ENCODE measurements at places on chromosomes 4 and X.

- DNase-seq = no peak
These were observed 368.1 kb downstream of the UNC5C start for GRCh38 chr4:95180531-95181242.

GRCh38 chr4:118281611-118282442 lies 71.0 kb downstream of the PRSS12 start:
- DNase-seq = no peak

DNA sequence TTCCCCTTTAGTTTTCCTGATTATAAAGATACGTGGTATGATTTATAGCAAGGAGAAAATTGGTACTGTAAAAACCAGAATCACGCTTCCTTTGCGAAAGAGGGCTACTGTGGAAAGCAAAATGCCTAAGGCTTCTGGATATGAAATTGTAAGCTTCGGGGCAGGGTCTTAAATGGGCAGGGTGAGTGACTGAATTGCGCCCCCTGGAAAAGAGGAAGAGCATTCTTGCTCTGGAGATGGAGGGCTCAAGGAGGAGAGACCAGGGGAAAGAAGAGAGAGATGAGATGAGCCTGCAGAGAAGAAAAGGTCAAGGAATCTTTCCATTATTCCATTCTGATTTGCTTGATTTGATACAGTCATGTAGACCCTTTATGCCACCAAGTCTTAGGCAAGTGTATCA lies 13.1 kb upstream of the ETNPPL start:
- DNase-seq = no peak

DNA sequence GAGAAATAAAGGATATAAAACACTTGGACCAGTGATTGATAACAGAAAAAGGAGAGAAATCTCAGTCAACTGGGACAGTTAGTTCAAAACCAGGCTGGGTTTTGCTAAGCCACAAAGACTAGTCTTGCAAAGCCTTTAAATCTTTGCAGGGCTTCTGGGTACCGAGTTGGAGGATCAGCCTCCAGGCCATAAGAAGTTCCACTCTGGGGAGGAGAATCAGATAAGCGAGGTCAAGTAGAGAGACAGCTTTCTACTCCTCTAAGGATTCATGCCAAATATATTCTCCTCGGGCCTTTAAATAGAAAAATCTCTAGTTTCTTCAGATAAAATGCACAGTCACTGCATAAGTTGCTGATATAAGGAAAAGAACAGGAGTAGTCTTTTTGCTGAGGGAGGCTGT lies 92.7 kb downstream of the MFAP3L start:
- no peak for DNase-seq

- DNase-seq = no peak
These were observed 1.7 kb downstream of the PDE5A start for GRCh38 chr4:119626943-119627266.

GRCh38 chrX:96126182-96126581 lies 558.5 kb upstream of the DIAPH2 start:
- no peak for DNase-seq

GRCh38 chrX:41153448-41153847 lies 68.2 kb downstream of the USP9X start:
- no peak for DNase-seq

DNA sequence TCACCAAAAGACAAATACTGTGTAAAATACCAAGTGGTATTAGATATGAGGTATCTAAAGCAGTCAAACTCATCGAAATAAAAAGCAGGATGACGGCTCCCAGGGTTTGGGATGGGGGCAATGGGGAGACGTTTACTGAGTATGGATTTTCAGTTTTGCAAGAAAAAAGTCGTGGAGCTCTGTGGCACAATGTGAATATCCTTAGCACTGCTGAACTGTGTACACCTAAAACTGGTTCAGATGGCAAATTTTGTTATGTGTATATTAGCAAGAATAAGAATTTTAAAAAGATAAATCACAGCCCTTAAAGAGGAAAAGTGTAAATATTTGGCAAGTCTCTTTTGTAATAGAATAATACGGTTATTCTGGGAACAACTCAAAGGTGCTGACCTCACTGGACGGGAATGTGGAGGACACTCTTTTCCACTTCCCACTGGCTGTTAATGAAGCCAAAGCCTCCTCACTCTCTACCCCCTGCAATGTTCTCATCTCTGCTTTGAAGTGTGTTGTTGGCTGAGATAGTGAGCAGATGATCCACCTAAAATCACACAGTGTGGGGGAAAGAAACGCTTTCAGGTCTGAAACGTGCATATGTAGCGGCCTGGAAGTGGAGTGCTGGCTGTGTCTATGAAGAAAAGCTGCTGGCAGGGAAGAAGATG lies 49.2 kb downstream of the SEL1L3 start:
- no peak for DNase-seq

- DNase-seq = no peak
These were observed 11.2 kb upstream of the RNF175 start for GRCh38 chr4:153771046-153771445.

- DNase-seq = no peak
These were observed 21.3 kb downstream of the ALPK1 start for GRCh38 chr4:112318239-112319142.

- no peak for DNase-seq
These were observed 53.3 kb upstream of the STIM2 start for GRCh38 chr4:26807330-26807729.

- DNase-seq = no peak
These were observed 53.5 kb upstream of the PCDH10 start for GRCh38 chr4:133095591-133095990.

DNA sequence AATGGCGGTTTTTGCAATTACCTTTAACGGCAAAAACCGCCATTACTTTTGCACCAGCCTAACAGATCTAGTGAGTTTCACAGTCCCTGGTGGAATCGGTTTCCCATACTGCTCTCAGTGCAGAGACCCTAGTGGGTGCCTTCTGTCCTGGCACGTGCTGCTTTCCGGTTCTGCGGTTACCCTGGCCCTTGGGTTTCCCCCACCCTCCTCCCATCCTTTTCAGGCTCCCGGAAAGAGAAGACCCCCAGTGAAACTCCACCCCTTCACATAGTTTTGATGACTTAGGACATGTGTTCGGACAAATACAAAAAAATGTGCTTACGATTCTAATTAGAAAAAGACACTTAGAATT lies 36.9 kb downstream of the NLGN3 start:
- peak; percentile 18 for DNase-seq

DNA sequence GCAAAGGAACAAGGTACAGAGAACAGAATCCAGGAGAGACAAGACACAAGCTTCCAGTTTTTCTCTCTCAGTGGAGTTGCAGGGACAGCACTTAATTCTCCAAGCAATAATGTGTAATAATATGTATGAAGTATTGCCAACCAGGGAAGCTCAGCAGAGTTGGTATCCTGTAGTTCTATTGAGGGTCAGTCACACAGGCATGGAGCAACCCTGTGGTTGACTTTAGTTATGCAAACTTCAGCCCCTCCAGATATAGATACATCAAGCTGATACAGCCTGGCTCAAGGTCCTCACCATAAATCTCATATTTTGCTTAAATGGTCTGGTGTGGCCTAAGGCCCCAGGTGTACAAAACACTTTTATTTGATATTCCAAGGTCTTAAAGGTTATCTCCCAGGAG lies 248.6 kb upstream of the EPHA5 start:
- DNase-seq = no peak

DNA sequence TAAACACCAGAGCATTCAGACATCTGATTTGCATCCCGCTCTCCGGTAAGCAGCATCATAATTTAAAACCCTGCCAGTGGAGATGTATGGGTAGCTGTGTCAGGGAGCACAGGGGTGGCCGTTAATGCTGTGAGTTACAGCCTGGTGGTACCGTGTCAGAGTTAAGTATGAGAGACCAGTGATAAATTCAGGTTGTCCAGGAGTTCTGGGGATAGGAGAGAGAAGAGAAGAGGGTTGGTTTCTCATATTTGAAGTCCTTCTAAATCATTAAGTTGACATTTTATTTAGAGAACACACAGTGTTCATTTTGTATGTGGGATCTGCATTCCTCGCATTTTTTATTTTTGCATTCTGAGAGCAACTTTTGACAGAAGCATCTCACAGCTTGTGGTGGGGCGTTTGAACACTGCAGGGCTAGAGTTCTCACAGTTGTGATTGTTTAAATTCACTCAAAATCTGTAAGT lies 157.6 kb downstream of the DCLK2 start:
- DNase-seq = no peak

DNA sequence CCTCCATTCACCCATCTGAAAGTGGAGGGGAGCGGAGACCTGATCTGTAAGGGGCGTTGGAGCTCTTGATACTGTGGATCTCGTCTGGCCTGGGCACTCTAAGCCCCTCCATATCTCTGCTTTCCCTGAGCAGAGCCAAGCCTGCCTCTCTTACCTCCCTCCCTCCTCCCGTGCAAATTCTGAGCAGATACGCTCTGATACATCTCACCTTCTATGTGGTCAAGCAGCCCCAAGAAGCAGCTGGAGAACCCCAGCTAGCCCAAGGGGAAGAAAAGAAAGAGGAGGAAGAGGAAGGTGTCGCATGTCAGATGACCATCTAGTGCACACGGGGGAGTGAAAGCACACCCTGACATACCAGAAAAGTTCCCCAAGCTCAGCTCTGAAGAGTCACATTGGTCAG lies 1.9 kb upstream of the DGAT2L6 start:
- no peak for DNase-seq

GRCh38 chr4:187586892-187587291 lies 408.7 kb upstream of the ZFP42 start:
- no peak for DNase-seq

DNA sequence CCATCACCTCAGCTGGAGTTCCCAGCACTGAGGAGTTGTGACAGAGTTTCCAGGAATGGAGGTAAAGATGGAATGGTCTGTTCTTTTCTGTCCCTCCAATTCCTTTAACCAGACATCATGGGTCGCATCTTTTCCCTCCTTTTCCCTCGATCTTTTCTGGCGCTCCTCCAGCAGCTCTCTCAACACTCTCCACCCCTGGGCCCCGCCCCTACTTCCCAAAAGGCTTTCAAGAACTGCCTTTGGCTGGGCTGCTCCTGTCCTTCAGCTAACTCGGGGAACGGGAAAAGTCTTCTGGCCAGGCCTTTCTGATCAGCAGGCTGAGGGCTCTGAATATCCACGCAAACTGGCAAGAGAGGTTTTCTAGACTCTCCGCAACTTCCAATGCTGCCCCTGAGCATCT lies 34.0 kb downstream of the UTP14A start:
- no peak for DNase-seq

- no peak for DNase-seq
These were observed 275.0 kb upstream of the CTSO start for GRCh38 chr4:156228676-156229075.

DNA sequence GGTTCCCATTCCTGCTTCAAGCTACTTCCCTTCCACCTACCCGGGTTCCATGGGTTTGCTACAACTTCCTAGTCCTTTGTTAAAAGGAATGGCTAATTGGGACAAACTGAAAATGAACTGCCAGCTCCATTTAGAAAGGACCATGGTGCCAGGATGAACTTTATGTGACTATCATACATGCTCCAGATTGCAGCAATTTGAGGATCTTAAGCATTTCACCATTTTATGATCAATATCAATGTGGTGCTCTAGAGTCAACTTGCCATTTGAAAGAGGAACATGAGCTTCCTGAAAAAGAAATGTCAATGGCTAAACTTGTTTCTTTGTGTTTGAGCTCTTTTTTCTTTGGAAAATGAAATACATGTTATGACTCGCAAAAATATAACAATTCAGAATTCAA lies 92.7 kb upstream of the IL15 start:
- no peak for DNase-seq

GRCh38 chrX:140767646-140768045 lies 58.1 kb downstream of the LINC00632 start:
- no peak for DNase-seq

- no peak for DNase-seq
These were observed 924 bp upstream of the ENAM start for GRCh38 chr4:70627620-70628019.

GRCh38 chr4:3426465-3427133 lies 15.2 kb upstream of the HGFAC start:
- no peak for DNase-seq

DNA sequence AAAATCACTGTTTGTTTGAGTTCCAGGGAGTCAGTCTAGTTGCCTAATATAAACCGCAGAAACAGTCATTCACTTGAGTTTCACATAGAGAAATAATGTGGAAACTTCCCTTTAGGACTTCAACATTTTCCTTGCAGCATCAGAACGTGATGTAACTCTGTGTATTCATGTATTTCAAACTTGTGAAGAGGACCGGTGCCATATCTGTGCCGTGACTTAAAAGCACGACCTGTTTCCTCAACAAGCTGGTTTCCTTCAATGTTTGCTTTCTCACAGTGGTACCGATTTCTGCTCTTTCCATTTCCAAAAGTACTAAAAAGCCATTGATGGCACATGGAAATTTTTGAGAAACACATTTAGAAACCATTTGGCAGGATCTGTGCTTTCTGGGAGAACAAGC lies 166.6 kb upstream of the RAPGEF2 start:
- no peak for DNase-seq

DNA sequence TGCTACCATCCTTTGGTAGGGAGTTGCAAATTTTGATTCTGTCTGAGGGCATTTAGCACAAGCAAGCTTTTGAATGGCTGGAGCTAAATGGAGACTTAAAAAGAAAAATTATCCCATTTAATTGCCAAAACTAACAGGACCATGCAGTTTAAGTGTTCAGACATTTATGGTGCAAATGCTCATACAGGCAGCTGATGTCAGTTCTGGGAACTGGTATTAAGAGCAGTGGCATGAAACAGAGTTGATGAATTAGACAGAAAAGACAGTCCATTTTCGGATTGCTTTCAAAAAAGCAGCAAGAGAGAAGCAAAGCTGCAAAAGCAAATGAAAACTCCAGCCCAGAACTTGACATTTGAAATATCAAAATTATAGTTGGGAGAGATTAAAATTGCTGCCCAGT lies 1.3 kb downstream of the SCRG1 start:
- no peak for DNase-seq

Measured in activated CD4-positive, alpha-beta T cell treated with anti-CD3 and anti-CD28 coated beads, Interleukin-2, amount 50 U/mL, for 1 hour (primary cell).